ENCODE measurements at places on chromosomes 1 and 21.

DNA sequence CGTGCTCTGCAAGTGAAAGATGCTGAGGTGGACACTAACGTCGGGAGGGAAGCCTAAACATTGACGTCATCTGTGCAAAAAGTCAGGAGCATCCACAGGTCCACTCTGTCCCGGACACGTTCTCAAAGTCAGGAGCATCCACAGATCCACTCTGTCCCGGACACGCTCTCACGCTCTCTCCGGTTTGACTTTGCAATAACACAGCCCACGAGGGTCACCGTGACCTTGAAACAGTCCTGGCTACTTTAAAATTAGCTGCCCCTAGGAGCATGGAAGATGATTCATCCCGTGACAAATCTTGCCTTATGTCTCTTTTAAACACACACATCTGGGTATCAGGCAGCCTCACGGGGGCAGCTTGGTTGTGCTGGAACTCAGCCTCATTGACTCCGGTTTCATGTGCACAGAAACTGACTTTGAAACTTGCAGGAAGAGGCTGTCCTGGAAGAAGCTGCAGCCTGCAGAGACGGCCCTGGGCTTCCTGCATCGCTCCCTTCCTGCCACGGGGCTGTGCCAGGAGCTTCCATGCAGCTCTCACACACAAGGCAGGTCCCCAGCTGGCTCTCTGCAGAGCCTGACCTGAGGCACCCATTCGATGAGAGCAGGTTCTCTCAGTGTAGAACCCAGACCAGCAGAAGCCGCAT, 18.1 kb upstream of the COL18A1 start:
- DNase-seq = no peak

DNA sequence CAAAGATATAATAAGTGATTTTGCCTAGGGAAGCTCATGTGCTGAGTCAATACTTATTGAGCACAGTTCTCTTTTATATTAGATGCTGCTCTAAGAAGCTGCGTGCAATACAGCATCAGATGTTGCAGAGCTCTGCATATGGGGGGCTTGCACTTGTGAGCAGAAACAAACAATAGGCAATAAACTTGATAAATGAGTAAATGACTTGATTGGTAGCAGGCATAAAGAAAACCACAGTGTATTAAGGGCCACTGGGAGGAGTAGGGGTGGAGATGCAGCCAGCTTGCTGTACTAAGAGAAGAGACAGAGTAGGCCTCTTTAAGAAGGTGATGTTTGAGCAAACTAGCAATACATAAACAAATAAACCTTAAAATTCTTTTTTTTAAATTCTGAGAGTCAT, 598.5 kb upstream of the ADAMTS5 start:
- DNase-seq = no peak

GRCh38 chr1:116777831-116778830, 23.9 kb downstream of the CD2 start:
- DNase-seq = no peak

DNA sequence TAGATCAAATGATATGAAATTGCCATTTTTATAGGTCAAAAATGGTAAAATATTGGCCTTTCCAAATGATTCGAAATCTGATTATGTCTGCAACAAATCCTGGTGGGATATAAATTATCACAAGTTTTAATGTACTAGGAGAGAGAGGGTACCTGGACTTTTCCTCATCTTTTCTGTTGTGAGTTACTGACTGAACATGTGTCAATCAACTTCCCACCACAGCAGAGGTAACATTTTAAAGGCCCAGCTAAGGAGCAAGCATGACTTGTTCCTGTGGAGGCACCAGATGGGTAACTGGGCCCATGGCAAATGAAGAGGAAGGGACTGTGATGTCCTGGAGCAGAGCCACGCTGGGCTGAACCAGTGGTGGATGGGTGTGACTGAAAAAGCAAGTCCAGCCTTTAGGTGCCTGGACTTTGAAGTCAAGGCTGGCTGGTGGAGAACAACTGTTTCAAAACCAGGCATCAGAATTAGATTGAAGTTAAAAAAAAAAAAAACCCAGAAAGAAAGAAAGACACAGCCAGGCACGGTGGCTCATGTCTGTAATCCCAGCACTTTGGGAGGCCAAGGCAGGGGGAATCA, 6.6 kb downstream of the MR1 start:
- DNase-seq = no peak

DNA sequence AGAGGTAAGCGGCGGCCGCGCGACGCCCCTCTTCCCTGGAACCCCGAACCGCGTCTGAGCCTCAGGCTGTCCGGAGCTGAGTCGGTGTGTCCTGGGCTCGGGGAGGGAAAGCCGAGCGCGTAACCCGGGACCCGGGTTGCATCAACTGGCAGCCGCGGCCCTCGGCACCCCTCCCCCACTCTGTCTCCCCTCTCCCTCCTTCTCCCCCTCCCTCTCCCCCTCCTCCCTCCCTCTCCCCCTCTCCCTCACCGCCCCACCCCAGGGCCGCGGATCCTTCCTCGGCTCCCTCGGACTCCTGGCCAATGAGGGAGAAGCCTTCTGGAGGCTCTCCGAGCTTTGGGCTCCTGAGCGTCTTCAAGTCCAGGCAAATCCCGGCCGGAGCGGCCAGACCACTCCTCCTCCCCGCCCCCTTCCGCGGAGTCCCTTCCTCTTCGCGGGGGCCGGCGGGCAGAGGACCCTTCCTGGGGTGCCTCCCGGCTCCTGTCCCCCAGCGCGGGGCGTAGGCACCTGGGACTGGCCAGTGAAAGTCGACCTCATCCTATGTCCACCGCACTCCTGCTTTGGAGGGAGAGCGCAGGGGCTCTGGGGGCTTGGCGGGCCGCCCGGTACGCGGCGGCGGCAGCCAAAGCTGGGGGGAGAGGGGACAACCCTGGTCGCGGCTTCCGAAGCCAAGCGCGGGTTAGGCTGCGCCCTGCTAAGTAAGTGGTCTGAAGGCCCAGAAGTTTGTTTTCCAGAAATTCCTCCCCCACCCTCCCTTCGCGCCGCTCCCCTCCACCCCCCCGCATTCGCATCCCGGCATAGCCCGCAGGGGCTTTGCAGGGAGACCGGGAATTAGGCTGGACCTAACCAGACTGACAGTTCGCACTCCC, 850 bp downstream of the SESN2 start:
- DNase-seq = no peak

DNA sequence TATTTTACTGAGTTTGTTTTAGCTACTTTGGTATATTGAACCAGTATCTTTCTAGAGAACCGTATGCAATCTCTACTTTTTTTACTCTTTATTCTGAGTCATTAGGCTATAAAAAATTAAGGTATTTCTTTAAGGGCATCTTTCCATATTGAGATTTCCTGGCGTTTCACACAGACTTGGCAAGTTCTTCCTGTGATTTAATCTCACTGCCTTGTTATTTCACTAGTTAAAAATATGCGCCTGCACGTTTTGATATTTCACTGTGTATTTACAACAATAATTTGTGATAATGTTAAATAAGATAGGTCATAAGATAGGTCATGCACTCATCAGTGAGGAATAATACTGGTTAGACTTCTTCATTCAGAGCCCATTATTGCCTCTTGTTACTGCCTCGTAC, 16.2 kb upstream of the CR1L start:
- no peak for DNase-seq
